T-helper 1 cell (primary cell): ENCODE measurements at places on chromosomes 7 and 10.

GRCh38 chr7:91596287-91596686 lies 284.2 kb downstream of the MTERF1 start:
- no peak for DNase-seq

DNA sequence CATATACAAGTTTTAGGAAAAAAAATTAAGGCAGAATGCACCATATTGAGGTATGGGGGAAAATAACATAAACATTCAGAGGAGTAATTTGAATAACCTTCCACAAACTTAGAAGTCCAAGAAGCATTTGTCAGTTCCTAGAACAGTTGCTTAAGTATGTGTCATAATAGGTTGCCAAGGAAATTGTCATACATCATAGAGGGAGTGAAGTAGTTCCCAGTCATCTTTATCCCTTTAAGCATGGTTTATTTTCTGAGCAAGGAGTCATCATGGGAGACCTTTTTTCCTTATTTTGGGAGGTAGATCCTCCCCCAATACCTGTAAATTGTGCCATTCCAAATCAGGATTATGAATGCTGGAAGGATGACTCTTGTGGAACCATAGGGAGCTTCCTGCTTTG lies at the start of gene SSMEM1:
TSS of gene SSMEM1 (plus strand) at position 219 of the 400 bp plus-strand sequence. CDS start at position 270, 51 bp downstream.
- DNase-seq = no peak

DNA sequence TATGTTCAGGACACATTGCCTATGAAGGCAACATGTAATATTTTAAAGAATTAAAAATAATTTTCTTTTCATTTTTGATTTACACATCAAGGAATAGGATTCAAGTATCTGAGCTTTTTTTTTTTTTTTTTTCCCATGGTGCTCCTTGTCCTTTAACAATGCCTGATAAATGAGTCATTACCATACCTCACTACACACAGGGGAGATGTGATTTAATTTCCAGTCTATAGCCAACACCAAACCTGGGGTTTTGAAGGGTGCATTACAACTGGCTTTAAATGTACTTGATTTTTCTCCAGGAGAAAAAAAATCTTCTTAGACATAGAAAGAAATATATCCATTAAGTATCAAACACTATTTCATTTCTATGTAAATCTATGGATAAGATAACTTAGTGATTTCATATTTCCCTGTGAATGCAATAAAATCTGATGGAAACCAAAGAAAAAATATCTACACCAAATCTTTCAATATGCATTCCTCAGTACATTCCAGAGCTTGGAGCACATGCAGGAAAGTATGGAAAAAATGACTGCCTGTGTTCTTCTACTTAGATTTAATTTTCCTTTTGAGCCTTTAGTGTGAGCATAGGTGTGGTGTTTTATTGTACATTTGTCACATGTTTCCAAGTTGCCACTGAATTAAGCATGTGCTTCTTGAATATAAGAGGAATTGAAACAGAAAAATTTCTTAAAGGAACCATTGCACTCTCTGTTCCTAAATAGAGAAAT lies 204.8 kb upstream of the MEOX2 start:
- no peak for DNase-seq

DNA sequence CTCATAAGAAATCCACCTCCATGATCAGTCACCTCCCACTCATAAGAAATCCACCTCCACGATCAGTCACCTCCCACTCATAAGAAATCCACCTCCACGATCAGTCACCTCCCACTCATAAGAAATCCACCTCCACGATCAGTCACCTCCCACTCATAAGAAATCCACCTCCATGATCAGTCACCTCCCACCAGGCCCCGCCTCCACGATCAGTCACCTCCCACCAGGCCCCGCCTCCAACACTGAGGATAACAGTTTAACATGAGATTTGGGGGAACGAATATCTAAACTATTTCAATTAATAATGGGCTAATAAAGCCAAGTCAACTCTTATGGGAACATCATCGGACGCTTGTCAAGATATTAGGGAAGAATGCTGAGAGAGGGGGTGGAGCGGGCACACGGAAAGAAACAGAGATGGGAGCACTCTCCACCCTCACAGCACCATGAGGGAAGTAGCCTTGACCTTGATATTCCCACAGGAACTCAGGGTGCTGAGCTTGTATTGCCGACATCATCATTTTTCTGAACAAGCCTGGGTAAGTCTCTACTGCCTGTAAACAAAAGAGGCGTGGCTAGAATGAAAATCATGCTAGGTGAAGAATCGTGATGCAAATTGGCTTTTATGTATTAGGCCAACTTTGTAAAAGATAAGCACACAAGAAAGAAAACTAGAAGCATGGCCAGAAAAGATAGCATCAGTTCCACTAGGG lies 303.5 kb upstream of the KLF6 start:
- DNase-seq = no peak

DNA sequence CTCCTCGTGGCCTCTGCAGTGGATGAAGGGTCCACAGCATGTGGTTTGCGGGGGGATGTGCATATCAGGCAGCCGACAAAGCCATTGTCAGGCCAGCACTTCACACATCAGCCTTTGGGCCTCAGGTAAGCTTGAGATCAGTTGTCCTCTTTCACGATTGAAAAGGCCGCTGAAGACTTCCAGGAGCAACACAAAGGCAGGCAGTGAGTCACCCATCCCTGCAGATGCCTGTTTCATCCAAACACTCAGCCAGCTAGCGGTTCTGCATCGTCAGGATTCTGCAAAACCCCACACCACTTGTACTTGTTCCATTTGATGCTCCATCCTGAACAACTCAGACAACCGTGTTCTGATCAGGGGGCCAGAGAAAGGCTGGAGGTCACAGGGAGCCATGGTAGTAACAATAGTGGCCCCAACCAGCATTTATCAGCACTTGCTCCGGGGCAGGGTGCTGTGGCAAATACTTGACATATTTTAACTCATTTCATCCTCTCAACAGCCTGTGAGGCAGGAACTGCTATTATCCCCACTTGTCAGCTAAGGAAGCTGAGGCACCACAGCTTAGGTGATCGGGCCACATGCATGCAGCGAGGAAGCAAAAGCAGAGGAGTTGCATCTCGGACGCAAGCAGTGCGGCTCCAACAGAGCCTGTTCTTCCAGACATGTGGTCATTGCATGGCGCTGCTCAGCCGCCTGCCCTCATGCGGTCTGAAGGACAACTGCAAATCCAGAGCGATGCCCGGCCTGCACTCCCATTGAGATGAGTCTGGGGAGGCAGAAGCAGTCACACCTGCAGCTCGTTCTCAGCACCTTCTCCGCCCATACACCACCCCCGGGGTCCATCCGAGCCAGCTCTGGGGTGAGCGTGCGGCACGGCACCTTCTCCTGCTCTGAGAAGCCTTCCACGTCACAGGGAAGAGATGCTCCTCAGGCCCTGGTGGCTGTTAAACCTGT lies 144.9 kb downstream of the PAXIP1 start:
- DNase-seq = no peak

DNA sequence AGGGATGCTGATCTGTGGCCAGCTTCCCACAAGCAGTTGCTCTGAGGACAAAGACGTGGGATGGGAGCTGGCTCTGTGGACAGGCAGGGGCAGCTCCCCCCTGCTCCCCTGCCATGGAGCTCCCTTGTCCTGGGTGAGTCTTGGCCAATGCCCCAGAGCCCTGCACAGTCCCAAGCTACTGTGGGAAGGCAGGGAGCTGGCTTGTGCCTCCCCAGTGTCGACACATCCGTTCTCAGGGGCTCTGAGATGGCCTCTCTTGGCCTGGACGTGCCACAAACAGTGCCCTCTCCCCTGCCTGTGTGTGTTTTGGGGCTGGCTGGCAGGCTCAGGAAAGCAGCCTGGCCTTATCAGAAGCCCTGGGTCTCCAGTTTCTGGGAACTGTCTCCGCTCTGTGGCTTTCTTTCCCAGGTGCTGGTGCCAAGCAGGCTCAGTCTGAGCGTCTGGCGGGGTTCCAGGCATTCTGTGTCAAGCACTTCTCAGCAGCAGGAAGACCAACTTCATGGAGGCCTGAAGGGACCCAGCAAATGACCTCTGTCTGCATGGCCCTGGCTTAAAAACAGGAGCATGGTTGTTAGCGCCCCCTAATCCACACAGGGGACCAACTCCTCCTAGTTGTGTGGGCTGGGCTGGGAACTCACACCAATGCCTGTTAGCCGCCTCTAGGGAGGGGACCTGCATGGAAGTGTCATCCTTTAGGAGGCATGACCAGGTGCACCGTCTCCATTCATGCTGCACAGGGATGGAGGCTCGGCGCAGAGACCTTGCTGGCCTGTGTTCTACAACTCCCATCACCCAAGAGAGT lies 375.2 kb downstream of the RPS24 start:
- DNase-seq = no peak
